T-helper 17 cell (primary cell): ENCODE measurements at places on chromosomes 2 and 18.

DNA sequence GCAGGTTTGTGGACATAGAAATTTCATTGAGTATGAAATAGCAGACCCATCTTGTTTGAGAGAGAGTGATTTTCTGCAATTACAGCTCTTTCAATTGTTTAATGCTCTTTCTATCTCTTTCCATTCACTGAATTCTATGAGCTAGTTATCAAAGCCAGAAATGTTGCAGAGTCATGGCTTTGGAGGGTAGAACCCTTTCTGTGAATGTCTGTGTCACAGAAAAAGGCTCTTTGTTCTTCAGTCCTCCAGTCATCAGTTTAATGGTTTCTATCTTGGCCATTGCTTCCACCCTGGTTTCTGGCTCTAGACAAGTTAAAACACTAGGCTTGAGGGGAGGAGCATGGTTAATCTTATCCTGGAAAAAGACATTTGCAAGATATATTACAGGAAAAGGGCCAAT, 655.0 kb downstream of the STK39 start:
- no peak for DNase-seq

DNA sequence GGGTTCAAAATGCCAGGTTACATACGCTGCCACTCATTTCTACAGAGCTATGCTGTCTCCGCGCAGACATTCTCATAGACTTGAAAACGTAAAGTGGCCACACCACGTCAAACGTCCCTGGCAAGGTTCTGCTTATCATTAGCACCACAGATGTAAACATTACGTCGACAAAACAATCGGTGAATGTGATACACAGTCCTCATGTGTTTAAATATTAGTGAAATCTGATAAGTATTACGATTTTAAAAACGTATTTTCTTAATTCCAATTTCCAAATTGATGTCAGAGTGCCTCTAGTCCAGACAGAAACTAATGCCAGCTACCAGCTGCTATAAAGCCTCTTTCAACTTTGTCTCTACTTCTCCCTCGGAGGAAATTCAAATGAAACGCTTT, 1.2 kb downstream of the STK17B start:
- DNase-seq = peak; percentile 18

DNA sequence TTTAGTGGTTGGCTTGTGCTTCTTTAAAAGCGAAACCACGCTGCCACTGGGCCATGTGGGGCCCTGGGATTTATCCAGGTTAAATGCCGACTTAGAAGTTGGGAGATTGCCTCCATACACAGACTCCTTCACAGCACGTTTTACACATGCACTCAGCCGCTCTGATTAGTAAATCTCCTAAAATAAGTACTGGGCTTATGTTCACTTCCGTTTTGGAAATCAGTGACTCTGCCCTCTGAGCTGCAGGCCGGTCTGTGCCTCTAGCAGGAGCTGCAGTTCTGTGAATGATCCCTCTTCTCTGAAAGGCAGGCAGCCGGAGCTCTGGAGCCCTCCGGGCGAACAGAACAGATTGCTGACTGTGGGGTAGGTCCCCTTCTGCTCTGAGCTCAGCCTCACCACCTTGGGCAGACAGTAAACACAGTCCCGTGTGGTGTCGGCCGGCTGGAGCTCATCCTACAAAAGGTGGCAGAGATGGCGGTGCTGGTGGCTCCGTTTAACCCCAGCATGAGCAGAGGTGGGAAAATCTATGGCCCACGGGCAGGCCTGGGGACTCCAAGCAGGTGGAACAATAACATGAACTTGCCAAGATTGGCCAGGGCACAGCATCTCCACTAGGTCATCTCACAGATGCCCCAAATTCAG, 9.8 kb upstream of the RAB17 start:
- no peak for DNase-seq

- DNase-seq = no peak
Measured at GRCh38 chr2:10592652-10593051, 97.1 kb downstream of the NOL10 start.

DNA sequence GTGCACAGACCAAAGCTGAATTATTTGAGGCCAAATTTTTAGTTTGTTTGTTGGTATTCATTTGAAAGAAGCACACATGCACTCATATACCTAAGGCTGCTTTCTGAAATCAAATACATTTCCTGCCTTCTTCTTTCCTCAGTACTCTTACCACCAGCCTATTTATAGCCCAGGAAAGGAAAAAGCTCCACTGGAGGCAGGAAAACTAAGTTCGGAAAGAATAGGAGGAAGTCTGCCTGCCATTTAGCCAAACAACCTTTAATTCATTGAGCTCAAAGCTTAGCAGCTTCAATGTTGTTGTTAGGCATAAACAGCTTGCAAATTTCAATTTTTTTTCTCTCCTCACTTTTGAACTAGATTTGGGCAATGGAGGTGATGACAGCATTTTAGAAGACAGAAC, 40.4 kb upstream of the RASGRP3 start:
- no peak for DNase-seq

DNA sequence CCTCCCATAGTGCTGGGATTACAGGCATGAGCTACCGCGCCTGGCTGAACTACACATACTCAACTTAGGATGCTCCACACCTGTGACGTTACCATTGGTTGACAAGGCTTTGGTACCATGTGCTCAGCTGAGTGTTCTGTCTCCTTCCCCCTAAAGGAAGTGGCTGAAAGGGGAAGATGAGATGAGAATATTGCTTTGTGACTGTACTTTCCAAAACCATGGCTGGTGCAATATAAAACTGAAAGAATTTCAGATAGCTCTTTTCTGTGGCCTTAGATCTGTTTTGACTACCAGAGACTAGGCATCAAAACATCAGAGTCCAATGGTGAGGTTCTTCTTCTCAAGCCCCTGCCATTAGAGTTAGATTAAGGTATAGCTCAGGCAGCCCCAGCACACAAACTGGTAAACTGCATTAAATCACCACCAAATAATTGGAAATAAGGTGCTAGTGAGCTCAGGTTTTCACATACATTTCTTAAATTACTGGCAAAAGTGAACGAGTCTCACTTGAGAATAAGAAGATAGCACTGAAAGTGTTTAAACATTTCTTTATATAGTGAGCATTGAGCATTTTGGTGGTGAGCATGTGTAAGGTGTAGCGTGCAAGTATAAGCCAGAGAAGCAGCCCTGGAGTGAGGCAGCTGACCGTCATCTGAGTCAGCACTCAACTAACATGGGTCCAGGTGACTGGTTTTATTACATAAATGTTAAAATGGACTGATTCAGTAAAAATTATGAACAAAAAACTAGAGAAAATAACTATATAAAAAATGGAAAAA, 113.5 kb upstream of the FZD5 start:
- DNase-seq = no peak

DNA sequence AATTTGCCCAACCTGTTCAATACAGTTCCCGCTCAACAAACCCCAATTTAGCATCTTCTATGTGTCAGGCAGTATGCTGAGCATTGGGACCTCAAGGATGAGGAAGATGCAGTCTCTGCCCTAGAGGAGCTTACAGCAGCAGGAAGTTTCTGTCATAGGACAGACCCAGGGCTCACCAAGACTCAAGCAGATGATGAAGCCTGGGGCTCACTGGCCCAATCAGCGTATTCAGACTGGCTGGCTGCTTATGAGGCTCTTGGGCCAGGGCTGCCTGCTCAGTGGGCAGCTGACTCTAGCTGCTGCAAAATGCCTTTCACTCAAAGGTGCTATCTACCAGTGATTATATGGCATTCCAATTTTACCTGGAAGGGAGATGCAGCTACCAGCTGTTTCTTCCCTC, 2.1 kb downstream of the FAM178B start:
- no peak for DNase-seq

DNA sequence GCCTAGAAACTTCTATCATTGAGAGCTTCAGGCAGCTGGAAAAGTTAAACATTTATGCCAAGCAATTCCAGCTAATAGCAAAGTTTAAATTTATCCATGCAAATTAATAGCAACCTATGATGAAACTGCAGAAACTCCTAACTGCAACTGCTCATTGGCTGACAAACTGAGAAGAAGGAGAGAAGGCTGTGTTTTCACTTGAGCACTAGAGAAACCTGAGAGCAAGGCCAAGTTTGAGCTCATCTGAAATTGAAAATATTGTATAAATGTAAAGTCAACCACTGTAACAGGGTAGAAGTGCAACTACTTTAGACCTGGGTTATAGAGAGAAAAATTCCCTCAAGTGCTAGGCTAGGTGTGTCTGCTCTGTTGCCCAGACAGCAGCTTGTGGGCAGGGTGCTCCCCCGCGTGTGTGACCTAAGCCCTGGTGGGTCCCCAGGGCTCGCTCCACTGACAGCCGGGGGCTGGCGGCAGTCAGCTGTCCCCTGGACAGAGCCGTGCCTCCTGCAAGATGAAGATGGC, 50.2 kb downstream of the CABYR start:
- DNase-seq = no peak

DNA sequence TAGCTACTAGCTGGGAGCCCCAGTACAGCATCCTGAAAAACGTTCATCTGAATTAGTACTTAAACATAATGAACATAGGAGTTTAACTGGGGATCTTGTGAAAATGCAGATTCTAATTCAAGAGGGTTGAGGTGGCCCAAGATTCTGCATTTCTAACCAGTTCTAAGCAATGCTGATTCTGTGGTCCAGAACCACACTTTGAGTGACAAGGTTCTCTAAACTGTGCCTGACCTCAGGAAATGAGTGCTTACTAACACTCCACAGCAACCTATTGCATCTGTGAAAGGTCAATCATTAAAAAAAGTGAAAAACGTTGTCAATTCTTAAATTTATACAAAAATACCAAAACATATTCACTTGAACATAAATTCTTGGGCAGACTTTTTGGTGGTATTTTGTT, 157.1 kb upstream of the ZFP36L2 start:
- no peak for DNase-seq

DNA sequence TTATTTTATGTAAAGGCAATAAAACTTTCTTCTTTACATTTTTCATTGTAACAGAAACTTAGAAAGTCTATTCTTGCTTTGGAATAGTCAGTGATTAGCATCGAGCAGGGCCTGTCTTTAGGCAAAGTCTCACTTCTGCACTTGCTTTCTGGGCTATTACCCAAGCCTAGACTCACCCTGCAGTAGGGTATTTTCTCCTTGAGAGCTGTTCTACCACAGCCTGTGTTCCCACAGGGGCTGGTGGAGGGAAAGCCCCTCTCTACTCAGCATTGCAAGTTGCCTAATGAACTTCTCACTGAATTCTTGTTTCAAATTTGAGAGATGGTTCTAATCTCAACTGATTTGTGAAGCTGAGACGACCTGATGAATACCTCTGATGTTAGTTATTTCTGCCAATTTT, 111.7 kb upstream of the KLHL14 start:
- DNase-seq = no peak

- no peak for DNase-seq
Measured at GRCh38 chr18:34077599-34077998, 147.1 kb downstream of the NOL4 start.

- DNase-seq = no peak
Measured at GRCh38 chr2:42764096-42764495, at the start of gene OXER1. TSS of gene OXER1 (minus strand) at chr2:42764135. CDS start at chr2:42764062, 73 bp downstream.

DNA sequence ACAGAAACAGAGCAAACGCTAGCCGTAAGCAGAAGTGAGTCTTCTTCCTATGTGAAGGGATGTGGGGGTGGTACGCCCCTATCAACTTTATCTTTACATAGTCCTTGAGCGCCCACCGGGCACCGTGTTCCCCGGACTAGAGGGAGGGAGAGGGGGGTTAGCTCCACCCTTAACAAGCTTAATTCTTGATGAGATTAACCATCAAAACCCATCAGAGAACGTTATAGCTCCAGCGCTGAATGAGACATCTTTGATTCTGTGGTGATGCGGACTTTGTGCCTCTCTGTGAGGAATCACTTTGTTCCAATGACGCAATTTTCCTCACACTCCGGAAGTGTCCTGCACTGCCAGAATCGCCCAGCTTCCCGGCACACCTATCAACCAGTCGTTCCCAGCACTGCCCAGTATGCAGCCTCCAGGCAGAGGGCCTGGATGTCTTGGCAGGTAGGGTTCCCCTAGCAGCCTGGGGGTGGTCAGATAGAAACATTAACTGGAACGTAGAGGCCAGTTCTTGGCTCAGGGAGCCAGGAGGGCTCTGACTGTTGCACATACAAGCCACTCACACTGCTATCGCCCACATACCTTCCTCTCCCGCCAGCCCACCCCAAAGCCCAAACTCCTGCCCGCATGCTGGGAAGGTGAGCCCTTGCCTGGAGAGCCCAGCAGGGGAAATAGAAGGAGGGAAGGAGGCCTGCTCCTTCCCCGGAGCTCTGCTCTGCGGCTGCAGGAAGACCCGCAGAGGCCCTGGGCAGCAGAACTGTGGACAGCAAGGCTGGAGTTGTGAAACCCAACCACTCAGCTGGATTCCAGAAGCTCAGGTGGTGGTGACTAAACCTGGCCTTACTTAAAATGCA, 1.9 kb upstream of the ODC1 start:
- no peak for DNase-seq

GRCh38 chr2:127149384-127149783, 42.4 kb upstream of the BIN1 start:
- no peak for DNase-seq

GRCh38 chr2:166464187-166464586, 29.9 kb downstream of the SCN7A start:
- no peak for DNase-seq

GRCh38 chr2:118763797-118764196, 83.7 kb downstream of the EN1 start:
- no peak for DNase-seq

GRCh38 chr2:223626716-223627115, 24.6 kb upstream of the SCG2 start:
- no peak for DNase-seq

- no peak for DNase-seq
Measured at GRCh38 chr2:158319269-158319668, 137.3 kb downstream of the CCDC148 start.

DNA sequence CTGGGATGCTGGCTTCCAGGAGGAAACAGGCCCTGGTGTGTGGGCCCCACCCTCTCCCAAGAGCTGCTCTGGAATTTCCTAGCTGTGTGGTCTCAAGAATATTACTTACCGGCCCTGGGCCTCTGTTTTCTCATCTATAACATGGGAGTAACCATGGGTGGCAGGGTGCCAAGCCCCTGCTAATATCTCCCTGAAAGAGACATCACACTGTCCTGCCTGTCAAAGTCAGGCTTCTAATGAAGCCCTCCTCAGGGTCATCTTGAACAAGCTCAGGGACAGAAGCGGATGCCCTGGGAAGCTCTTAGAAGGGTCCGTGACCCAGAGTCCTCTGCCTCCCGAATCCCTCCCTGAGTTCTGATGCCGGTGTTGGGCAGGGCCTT, 173.2 kb upstream of the HDAC4 start:
- DNase-seq = no peak

- DNase-seq = no peak
Measured at GRCh38 chr2:240581811-240582210, 4.7 kb upstream of the CAPN10 start.

DNA sequence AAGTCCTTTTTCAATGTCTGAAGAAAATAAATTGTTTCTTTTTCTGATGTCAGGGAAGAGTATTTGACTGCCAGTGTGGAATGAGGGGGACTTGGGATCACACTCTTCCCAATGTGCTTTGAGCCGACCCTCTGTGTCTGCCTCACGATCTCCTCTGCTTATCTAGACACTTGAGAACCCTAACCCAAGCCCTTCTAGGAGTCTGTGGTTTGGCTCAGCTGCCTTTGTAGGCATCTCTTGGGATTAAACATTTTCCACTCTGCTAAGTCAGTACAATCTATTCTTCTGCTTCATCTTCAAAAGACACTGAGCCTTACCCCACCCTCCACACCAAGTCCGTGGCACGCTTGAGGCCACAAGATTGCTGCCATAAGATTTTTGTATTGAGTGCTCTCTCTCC, 19.4 kb downstream of the FAM110C start:
- DNase-seq = no peak
